ENCODE measurements at places on chromosomes 2 and 18. TPM values are rescaled to one million over a fixed set of nuclear protein-coding genes. Genes with fewer than 3 reads are reported as not detected.

The ST8SIA3 gene
- total RNA-seq: not detected

The MPP4 gene
- total RNA-seq: 0.10 TPM

The AKAIN1 gene
- total RNA-seq: not detected

The UGT1A5 gene
- total RNA-seq: not detected

The LDLRAD4 gene
- 2.3 TPM for total RNA-seq

The RGPD4 gene
- not detected for total RNA-seq

The TWSG1 gene
- total RNA-seq: 18.6 TPM

The NLRC4 gene
- total RNA-seq: 0.09 TPM

The NXPH2 gene
- total RNA-seq: not detected

The EVA1A gene
- total RNA-seq: 7.8 TPM

The GPR35 gene
- 0.50 TPM for total RNA-seq

The CCDC148 gene
- 0.42 TPM for total RNA-seq

The ASTL gene
- not detected for total RNA-seq

The COLEC11 gene
- total RNA-seq: 0.70 TPM

The SALL3 gene
- not detected for total RNA-seq

The SIX2 gene
- total RNA-seq: 0.97 TPM

The EGR4 gene
- 0.28 TPM for total RNA-seq

The CNGA3 gene
- total RNA-seq: not detected

The KIAA2012 gene
- not detected for total RNA-seq

The VSNL1 gene
- not detected for total RNA-seq

The TXNDC2 gene
- 0.45 TPM for total RNA-seq

The ZAP70 gene
- total RNA-seq: 0.27 TPM

The MGAT4A gene
- 2.4 TPM for total RNA-seq

The MROH2A gene
- total RNA-seq: 0.26 TPM

The RAB10 gene
- 271 TPM for total RNA-seq

The CDH2 gene
- total RNA-seq: 43.1 TPM

The RPRM gene
- not detected for total RNA-seq

The GALR1 gene
- total RNA-seq: not detected

The GCKR gene
- total RNA-seq: 0.36 TPM

The INPP5D gene
- 0.70 TPM for total RNA-seq

The ZNF396 gene
- total RNA-seq: 0.56 TPM

The CTAGE1 gene
- not detected for total RNA-seq

The ABCG8 gene
- not detected for total RNA-seq

The GALNT3 gene
- total RNA-seq: not detected

The DQX1 gene
- 0.10 TPM for total RNA-seq

The PIGN gene
- total RNA-seq: 7.5 TPM

The LMAN2L gene
- 19.8 TPM for total RNA-seq

The MCEE gene
- 13.5 TPM for total RNA-seq

The ABI2 gene
- total RNA-seq: 54.0 TPM

The CRYBA2 gene
- not detected for total RNA-seq

The ACMSD gene
- not detected for total RNA-seq

The SAG gene
- total RNA-seq: not detected

The RNF152 gene
- total RNA-seq: 0.01 TPM

The MARCO gene
- 0.08 TPM for total RNA-seq

The DNER gene
- 12.2 TPM for total RNA-seq

The PARD6G gene
- 3.0 TPM for total RNA-seq

The SLC1A4 gene
- 10.3 TPM for total RNA-seq

The SMAD4 gene
- 54.5 TPM for total RNA-seq

The GPR75 gene
- total RNA-seq: 1.6 TPM

The POTEI gene
- not detected for total RNA-seq

The SLC4A3 gene
- 3.0 TPM for total RNA-seq

Measured in A549 treated with Mapracorat at 1 μM for 4 hours (cell line).